ENCODE measurements at places on chromosomes 7 and 10.

GRCh38 chr10:120683454-120683853, 167.7 kb upstream of the WDR11 start:
- DNase-seq: no peak

- no peak for DNase-seq
These were observed 4.2 kb downstream of the ANLN start for GRCh38 chr7:36393826-36394225.

DNA sequence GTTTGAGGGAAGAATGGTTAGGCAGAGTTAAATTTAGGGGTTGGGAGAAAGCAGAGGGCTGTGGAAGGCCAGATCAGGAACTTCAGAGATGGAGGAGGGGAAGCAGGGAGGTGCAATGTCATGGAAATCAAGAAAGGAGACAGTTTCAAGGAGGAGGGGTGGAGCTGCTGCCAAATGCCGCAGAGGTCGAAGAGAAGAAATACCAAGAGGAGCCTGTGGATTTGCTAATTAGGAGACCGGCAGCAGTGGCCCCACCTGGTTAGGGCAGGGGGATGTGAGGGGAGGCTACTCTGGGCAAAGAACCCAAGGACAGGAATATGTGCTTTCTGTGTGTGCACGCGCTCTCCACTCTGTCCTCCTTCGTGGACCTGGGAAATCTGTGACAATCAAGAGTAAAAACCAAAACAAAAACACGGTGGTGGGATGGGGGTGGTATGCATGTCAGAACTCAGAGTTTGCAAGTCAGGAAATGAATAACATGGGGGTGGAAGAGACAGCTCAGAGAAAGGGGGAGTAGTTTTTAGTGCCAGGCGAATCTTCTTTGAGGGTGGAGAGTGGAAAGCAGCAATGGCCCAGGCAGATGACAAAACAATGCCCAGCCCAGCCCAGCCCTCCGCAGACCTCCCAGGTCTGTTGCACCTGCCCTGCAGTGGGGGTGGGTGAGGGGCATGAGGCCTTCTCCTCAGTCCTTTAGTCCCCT, 102.9 kb upstream of the PAX2 start:
- DNase-seq: no peak

DNA sequence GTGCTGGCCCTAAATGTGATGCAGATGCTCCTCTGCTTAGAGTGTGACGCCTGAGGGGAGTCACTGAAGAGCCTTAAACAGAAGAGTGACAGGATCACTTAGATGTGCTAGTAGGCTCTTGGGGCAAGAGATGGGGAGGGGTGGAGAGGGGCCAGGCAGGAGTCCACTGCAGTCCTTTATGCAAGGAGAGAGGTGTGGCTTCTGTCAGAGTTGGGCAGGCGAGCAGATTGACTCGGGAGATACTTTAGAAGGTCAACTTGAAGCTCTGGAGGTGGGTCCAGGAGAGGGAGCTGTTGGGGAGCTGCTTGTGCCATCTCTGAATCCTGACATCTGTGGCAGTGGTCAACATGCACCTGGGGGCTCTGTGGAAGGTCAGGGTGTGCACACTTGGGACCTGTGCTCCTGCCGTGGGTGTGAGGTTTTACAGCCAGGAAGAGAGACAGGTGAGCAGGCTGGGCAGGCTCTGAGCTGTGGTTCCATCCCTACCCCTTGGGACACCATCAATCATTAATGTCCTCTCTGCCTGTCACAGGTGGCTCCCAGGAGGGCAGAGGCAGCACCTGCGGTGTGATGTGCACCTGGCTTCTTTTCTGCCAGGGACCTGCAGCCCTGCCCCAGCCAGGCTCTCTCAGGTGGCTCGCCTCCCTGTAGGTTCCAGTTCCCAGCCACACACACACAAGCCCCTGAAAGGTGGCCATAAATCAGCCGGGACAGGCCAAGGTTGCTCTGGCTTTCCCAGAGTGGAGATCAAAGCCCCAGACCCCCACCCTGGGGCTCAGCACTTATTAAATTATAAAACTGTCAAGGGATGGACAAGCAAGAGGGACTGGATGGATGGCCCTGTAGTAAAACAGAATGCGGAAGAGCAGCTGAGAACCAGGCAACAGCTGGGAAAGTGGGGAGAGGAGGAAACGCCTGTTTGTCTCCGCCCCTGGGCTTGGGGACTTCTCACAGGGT, 14.0 kb downstream of the NEURL1 start:
- no peak for DNase-seq

DNA sequence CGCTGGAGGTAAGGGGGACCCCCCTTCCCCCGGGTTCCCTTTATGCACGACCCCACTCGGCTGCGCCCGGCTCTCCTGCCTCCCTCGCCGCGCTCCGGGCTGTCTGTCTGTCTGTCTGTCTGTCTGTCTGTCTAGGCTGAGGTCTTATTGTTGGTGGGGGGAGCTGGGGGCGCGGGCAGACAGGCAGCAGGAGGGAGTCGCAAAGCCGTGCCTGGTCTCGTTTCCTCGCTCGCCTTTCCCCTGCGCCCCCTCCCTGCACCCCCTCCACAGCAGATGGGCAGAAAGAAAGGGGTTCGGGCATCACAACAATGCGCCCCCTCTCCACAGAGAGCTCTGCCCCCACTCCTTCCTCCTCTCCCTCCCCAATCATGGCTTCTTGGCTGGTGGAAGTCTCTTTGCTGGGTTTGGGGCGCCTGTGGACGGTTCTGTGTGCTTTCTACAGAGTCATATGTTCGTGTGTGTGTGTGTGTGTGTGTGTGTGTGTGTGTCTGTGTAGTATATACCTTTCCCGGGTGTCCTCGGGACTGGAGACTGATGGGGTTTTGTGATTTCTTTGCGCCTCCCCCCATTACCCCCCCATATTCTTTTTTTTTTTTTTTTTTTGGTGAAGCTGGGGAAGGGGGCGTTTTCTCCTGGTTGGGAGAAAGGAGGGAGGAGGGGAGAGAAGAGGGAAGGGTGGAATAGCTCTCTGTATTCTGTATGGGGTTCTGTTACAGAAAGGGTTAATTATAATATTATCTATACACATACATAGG, 1.9 kb downstream of the AUTS2 start:
- no peak for DNase-seq

GRCh38 chr10:47255866-47256265, 44.1 kb upstream of the GDF10 start:
- no peak for DNase-seq

DNA sequence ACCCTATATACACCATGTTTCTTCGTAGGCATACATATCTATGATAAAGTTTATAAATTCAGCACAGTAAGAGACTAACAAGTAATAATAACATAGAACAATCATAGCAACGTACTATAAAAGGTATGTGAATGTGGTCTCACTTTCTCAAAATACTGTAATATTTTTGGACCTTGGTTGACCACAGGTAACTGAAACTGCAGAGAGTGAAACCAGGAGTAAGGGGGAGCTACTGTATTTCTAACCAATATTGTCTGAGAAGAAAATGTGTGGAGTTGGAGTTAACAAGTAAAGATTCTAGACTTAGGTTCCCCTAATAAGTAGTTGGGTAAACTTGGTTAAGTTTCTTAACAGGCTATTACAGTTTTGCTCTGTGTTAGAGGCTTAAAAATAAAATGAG, 72.1 kb downstream of the GNAI1 start:
- no peak for DNase-seq

GRCh38 chr7:79823246-79823951, 311.2 kb upstream of the GNAI1 start:
- DNase-seq: no peak

GRCh38 chr10:88028654-88029053, 165.2 kb downstream of the PTEN start:
- DNase-seq: no peak

Data from HFFc6 (cell line).